Sigmoid colon (tissue), 7 donors: ENCODE measurements at places on chromosomes 2 and 18. TPM values are rescaled to one million over a fixed set of nuclear protein-coding genes. Genes with fewer than 3 reads are reported as not detected.

The GATA6 gene
- total RNA-seq = 2.5 TPM

The SLC23A3 gene
- total RNA-seq = 0.14 TPM

GRCh38 chr2:39571111-39571731, 94.5 kb upstream of the TMEM178A start:
- H3K27me3 ChIP-seq = no peaks in the 10 kb centered on the region
- no peak for DNase-seq
- H3K27ac ChIP-seq = peak overlapping the region; percentile 36

DNA sequence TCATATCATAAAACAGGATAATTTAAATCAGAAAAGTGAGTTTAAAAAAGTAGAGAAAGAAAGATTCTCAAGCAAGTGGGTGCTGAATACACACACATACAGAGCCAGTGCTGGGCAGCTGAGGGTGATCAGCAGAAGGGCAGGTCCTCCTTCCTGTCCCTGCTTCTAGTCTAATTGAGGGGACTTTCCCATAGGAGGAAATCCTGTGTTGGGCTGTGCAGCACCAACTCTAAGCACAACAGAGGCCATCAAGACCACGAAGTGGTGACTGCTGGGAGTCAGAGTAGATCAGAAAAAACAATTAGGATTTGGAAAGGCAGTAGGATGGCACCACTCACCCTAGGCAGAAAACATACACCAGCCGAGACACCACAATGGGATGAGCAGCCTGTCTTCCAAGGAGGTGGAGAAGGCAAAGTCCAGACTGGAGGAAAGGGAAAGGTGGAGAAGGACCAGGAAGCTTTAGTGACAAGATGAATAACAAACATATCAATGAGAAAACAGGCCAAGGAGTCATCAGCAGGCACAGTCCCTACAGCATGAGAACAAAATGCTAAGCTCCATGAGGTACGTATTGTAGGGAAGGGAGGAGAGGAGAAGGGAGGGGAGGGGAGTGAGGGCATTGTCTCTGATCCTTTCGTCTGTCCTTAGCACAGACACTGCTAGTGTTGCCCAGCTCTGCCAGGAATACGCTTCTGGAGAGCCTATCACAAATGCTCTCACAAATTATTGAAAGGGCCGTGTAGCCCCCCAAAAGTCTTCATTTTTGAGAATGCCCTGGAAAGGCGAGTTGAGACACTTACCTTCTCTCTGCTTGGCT, 16.7 kb upstream of the MSGN1 start:
- DNase-seq = no peak
- H3K27ac ChIP-seq = no peak overlapping the region
- no peaks in the 10 kb centered on the region for H3K36me3 ChIP-seq
- H3K4me1 ChIP-seq = no peaks in the 10 kb centered on the region
- no peaks in the 10 kb centered on the region for H3K27me3 ChIP-seq

DNA sequence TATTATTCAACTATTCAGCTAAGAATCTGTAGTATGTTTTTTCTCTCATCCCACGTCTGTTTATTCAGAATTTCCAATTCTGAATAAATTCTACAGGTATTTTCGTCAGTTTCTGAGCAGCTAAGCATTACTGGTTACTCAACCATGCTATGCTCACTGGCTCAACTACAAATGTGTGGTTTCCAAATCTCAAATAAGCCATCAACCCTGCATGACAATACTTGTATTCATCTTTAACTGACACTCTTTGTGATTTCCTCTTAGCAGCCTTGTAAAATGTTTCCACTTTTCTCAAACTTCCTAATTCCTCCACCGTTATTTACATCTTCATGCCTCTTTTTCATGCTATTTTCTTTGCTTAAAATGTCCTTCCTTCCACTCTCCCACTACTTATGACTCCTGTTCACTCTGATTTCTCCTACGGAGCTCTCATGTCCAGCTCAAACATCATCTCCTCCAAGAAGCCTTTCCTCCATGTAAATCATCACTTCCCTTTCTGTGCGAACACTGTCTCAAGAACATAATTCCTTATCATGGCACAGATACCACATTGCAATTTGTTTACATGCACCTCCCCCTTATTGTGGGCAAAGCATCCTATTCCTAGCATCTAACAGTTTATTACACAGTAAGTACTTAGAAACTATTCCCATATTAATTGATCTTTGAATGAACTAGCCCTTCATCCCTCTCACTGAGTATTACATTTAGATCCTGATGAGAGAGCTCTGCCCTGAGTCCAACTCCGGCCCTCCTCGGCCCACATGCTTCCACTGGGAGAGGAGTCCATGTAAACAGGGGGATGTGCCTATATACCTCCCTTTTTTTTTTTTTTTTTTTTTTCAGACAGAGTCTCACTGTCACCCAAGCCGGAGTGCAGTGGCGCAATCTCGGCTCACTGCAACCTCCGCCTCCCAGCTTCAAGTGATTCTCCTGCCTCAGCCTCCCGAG, 10.5 kb downstream of the CCDC88A start:
- no peak overlapping the region for H3K4me3 ChIP-seq
- no peaks in the 10 kb centered on the region for H3K4me1 ChIP-seq
- H3K36me3 ChIP-seq = peaks cover 6% of the 10 kb centered on the region

- H3K4me3 ChIP-seq = no peak overlapping the region
- H3K27me3 ChIP-seq = no peaks in the 10 kb centered on the region
- DNase-seq = no peak
- no peaks in the 10 kb centered on the region for H3K36me3 ChIP-seq
- no peaks in the 10 kb centered on the region for H3K4me1 ChIP-seq
Measured at GRCh38 chr2:174066871-174067270, 101.7 kb upstream of the SP3 start.

GRCh38 chr18:61606068-61606660, 272.9 kb downstream of the CDH20 start:
- no peaks in the 10 kb centered on the region for H3K27me3 ChIP-seq
- no peaks in the 10 kb centered on the region for H3K36me3 ChIP-seq
- DNase-seq = no peak
- H3K4me1 ChIP-seq = peaks cover 5% of the 10 kb centered on the region

- no peak for DNase-seq
- H3K27me3 ChIP-seq = no peaks in the 10 kb centered on the region
- H3K4me1 ChIP-seq = no peaks in the 10 kb centered on the region
Measured at GRCh38 chr2:134132490-134132857, 121.4 kb upstream of the MGAT5 start.

- H3K36me3 ChIP-seq = peaks cover 2% of the 10 kb centered on the region
- H3K4me3 ChIP-seq = no peak overlapping the region
- H3K4me1 ChIP-seq = no peaks in the 10 kb centered on the region
- no peaks in the 10 kb centered on the region for H3K27me3 ChIP-seq
- DNase-seq = peak; percentile 53
Measured at GRCh38 chr2:86021396-86022378, 84.0 kb downstream of the POLR1A start.

- H3K27ac ChIP-seq = no peak overlapping the region
- no peaks in the 10 kb centered on the region for H3K4me1 ChIP-seq
- H3K27me3 ChIP-seq = no peaks in the 10 kb centered on the region
- no peaks in the 10 kb centered on the region for H3K36me3 ChIP-seq
- H3K4me3 ChIP-seq = no peak overlapping the region
Measured at GRCh38 chr2:227447606-227448005, 24.4 kb upstream of the AGFG1 start.
